ENCODE measurements at places on chromosomes 6 and 20.

DNA sequence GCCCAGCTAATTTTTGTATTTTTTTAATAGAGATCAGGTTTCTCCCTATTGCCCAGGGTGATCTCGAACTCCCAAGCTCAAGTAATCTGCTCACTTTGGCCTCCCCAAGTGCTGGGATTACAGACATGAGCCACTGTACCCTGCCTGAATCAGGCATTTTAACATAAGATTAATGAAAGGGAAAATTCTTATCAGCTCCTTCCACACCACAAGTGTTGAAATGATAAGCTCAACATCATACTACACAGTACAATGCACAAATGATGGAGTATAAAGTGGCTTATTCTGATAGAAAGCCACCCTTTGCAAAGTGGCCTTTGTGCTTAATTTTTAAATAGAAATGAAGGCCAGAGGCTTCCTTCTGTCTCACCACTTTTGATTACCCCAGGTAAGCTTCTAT is 71.3 kb upstream of the MCHR2 start:
- DNase-seq: no peak

GRCh38 chr6:2970034-2970685 is 1.2 kb downstream of the SERPINB6 start:
- DNase-seq: no peak

DNA sequence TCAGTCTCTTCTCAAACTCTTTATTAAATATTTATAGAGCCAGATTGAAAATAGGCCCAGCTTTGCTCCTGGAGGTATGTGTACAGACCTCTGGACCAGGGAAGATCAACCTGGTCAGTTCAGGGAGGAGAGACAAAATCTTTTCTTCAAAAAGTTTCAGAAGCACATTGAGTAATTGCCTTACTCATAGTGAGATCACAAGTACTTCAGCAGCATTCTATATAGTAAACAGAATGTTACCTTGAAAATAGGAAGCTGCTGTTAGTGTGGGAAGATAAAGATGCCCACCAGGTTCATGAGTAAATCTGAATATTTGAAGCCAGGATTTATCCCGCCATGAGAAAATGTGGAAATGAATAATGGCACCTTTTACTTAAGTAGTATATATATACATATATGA is 665.9 kb upstream of the CITED2 start:
- no peak for DNase-seq

DNA sequence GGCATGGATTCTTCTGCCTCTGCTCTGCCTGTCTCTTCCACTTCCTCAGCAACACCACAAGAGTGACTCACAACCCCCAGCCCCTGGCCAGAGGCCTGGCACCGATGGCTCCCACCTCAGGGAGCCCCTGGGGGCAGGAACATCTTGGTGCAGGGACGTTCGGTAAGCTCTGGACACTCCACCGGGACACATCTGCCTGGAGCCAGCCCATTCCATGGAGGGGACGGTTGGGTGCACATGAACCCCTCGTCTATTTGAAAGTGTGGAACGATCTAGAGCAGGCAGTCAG is 246.5 kb downstream of the ERMARD start:
- no peak for DNase-seq

- DNase-seq: no peak
Measured at GRCh38 chr6:116456106-116456505, 5.1 kb upstream of the CALHM6 start.

DNA sequence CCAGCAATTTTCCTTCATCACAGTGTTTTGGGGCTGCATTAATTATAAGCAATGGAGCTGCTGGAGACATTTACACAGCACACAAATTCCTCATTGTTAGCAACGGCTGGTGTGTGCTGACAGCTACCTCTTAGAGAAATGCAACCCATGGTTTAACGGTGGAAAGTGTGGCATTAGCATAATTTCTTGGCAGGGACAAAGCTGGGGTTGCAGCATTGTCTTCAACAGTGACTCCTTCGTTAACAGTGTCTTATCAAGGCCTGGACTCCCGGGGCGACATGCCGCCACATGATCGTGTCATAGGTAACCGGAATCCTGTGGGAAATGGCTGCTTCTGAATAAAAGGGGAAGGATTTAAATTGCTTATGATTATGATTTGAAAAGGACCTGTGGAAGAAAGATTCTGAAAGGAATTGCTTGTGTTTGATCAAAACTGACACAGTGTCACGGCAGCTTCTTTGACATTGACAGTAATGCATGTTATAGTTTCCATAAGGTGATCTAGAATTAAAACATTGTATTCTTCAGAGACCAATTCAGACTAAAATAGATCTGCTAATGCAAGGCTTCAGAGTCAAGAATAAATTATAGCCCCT is 128.0 kb downstream of the UST start:
- DNase-seq: no peak

DNA sequence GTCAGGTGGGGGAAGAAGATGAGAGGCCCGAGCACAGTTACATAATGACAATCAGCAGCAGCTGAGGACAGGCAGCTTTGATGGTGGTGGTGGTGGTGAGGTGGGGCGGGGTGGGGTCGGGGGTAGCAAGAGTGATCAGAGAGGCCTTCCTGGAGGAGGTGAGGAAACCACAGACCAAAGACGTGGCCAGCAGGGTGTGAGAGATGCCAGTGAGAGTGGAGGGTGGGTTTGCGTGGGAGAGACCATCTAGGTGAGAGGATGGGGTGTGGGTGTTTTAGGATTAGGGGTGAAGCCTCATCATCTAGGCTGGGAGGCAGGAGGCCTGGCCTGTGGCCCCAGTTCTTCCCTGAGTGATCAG is 76.0 kb upstream of the TOX2 start:
- DNase-seq: no peak

DNA sequence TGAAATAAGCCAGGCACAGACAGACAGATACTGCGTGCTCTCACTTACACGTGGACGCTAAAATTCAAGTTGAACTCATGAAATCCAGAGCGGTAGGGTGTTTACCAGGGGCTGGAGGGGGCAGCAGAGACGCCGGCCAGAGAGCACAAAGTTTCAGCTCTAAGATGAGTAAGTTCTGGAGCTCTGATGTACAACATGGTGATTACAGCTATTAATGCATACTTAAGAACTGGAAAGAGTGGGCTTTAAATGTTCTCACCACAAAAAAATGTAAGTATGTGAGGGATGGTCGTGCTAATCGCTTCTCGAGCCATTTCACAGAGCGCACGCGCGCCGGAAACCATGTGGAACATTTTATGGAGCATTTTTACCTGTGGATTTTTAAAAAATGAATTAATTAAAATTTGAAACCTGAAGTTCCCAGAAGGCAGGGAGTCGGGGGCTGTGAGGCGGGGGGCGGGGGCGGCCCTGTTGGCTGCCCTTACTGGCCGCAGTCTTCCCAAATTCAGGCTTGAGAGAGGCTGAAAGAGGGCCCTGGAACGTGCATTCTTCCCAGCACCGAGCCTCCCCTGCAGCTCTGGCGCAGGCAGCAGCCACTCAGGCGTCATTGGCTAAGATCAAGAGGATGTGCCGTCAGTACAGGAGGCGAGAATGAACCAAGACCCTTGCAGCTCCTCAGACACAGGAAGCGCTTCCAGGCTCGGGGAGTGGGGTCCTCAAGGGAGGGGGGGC is 8.5 kb upstream of the SLCO4A1 start:
- no peak for DNase-seq

- no peak for DNase-seq
Measured at GRCh38 chr20:41004531-41005360, 23.9 kb upstream of the TOP1 start.

- peak; percentile 41 for DNase-seq
Measured at GRCh38 chr6:56595490-56596122, 47.1 kb downstream of the DST start.

DNA sequence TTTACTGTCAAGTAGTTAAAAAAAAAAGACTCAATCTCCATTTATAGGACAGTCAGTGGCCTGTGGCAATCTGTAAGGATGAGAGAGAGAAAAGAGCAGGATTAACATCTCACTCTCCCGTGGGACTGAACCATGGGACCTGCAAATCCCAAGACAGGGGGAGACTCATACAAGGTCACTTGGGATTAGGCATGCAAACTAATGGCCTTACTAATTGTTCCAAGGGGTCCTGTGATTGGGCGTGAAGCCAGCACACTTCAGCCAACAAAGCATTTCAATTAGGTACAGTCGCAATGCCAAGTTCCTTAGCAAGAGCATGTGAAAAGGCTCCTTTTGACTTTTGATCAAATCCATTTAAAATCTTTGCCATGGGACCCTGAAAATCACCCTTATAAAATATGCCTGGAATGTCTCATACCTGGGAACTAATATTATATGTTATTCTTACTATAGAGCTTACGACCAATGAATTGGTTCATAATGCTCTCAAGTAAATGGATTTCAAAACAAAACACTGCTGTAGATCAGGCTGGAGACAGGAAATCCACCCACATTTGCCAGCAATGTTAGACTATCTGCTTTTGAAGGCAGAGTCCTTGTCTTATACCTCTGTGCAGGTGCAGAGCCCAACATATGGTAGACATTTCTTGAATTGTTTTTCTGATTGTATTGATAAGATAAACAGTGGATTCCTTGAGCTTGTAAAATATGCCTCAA is 412.5 kb downstream of the GJA1 start:
- no peak for DNase-seq

DNA sequence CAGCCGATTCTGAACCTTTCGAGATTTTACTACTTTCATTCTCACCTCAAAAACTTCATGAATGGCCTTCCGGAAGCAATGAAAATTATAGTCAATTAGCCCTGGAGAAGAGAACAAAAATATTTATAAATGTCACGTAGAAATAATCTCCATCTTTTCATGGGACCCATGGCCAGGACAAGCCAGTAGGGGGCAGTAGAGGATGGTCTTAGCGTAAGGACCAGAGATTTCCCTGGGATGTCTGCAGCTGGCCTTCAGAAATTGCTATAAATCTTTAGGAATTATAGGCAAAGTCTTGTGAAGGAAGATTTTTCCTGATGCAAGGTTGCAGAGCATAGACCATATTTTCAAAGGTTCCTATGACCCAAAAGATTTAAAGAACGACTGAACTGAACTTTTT is 15.6 kb upstream of the UBE2J1 start:
- DNase-seq: peak; percentile 53

GRCh38 chr6:124659427-124659826 is 302.8 kb upstream of the RNF217 start:
- no peak for DNase-seq

GRCh38 chr6:117591405-117591804 is 10.9 kb downstream of the GOPC start:
- no peak for DNase-seq

DNA sequence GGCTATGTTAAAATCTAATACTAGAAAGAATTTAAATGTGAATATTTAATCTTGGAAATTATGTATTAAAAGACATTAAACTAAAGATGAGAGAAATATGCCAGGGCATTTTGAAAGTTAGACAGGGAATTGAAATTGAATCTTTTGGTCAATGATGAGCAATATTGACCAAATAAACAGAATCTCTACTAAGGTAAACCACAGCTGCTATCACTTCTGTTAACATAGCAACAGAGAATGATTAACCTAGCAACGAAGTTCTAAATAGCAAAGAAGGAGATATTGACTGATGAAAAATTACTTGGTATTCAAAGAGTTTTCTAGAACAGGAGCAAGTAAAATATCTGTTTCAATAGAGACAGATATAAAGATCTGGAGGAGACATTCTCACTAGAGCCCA is 45.2 kb upstream of the RSPO3 start:
- no peak for DNase-seq

DNA sequence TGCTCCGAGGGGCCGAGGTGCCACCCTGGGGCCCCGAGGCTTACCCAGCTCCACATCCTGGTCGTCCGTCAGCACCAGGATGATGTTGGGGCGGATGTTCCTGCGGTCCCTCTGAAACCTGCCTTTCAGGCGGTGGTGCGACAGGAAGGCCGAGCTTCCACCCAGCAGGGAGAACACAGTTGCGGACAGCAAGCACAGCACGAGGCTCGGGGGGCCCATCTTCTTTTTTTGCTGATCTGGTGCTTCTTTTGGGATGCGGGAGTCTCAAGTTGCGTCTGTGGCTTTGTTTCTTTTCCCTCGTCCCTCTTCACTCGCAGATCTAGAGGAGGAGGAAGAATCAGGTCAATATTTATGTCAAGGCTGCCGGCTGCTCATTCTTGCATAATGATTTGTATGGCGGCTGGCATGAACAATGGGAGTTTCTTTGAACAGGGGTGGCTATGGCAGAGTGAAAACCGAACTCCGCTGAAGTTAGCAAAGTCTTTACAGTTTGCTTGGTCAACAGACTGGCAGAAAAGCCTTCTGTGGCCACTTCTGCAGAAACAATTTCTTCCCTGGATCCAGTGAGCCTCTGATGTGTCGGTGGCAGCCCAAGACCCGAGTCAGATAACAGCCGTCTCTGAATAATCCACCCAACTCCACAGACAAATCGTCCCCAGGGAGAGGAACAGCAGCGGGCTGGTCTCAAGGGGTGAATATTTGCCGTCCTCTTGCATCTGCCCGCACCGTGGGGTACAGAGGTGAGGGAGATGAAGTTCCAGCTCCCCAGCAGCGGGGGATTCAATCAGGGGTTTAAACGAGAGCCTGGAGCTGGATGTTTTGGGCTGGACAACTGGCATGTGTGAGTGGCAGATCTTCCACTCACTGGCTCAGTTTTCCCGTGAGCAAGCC is 27.9 kb downstream of the SULF2 start:
- DNase-seq: no peak

- DNase-seq: no peak
Measured at GRCh38 chr6:11113038-11113437, 1.5 kb upstream of the ERVFRD-1 start.

- peak; percentile 26 for DNase-seq
Measured at GRCh38 chr6:18263418-18264218, 712 bp downstream of the DEK start.

GRCh38 chr6:87401832-87402231 is 5.9 kb upstream of the CFAP206 start:
- no peak for DNase-seq

DNA sequence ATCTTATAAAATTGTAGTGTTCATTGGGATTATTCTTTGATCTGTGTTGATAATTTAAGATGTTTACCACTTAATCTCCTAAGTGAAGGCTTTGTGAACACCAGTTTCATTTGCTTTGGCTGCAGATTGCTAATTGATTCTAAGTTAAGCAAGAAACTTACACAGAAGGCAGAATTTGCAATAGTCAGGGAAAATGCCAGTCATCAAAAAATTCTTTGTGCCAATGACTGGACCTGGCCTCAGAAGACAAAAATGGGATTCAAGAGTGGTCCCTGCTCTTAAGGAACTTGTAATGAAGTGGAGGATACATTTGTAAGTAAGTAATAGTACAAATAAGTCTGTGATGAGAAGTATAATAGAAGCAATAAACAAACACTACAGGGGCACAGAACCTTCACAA is 63.3 kb upstream of the EXOC2 start:
- no peak for DNase-seq

- no peak for DNase-seq
Measured at GRCh38 chr20:1934156-1934555, 38.9 kb downstream of the SIRPA start.

GRCh38 chr6:1612299-1612973 is 2.7 kb downstream of the FOXC1 start:
- DNase-seq: no peak

DNA sequence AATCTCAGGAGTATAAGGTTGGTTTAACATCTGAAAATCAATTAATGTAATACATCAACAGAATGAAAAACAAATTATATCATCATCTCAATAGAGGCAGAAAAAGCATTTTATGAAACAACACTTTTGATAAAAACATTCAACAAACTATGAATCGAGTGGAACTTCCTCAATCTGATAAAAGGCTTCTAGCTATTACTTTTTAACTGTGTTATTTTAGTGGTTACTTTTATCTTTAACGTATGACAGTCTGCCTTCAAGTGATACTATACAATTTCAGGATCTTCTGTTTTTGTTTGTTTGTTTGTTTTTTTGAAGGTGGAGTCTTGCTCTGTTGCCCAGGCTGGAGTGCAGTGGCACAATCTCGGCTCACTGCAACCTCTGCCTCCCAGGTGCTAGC is 73.7 kb downstream of the ZFAND3 start:
- DNase-seq: no peak

Measured in stimulated activated CD4-positive, alpha-beta T cell treated with anti-CD3 and anti-CD28 coated beads, Interleukin-4, amount 100 ng/mL, for 1 hour (primary cell).